DMS 273 treated with DMSO at 0.1 percent for 48 hours (cell line): ENCODE measurements at places on chromosomes 4 and X.

GRCh38 chrX:107480272-107480671, 30.8 kb downstream of the FRMPD3 start:
- no peak for DNase-seq

DNA sequence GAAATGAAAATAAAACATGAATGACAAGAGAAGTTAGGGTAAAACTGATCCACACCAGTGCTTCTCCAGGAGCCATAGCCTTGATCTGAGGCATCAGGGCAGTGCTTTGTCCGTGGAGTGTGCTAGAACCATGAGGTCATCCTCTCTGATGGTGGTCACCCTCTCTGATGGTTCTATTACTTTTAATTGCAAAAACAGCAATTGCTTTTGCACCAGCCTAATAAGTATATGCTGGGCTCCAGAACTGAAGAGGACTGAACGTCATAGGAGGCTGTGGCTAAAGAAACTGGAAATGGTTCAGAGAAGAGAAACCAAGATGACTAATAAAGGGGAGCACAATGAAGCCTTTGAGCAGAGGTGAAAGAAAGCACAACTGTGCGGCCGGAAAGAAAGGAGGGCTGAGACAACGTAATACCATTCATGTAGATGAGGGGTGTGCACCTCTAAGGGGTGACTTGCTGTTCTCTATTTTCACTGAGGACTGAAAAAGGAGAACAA, 17.0 kb upstream of the TMEM154 start:
- DNase-seq = no peak

- DNase-seq = no peak
These were observed 341.0 kb downstream of the NAP1L3 start for GRCh38 chrX:93332329-93332728.

DNA sequence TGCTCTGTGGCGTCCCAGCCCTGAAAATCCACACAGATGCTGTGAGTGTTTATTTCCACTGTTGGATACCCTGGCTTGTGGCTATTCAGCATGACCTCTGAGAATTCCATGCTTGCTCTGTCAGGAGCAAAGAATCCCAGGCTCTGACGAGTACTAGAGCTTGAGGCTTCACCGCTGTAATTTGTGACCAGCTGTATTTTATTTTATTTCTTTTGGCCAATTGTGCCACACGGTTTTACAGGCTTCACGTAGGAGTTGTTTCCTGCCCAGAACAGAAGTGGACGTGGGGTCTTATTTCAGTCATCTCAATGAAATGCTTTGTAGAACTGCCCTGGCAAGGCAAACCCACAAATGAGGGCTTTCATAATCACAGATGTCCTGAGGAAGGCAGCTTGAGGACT, 69.4 kb upstream of the CLDN34 start:
- DNase-seq = no peak
